ENCODE measurements at places on chromosomes 3 and 15.

- no peak for DNase-seq
These were observed 380.6 kb upstream of the RBMS3 start for GRCh38 chr3:28900301-28900700.

DNA sequence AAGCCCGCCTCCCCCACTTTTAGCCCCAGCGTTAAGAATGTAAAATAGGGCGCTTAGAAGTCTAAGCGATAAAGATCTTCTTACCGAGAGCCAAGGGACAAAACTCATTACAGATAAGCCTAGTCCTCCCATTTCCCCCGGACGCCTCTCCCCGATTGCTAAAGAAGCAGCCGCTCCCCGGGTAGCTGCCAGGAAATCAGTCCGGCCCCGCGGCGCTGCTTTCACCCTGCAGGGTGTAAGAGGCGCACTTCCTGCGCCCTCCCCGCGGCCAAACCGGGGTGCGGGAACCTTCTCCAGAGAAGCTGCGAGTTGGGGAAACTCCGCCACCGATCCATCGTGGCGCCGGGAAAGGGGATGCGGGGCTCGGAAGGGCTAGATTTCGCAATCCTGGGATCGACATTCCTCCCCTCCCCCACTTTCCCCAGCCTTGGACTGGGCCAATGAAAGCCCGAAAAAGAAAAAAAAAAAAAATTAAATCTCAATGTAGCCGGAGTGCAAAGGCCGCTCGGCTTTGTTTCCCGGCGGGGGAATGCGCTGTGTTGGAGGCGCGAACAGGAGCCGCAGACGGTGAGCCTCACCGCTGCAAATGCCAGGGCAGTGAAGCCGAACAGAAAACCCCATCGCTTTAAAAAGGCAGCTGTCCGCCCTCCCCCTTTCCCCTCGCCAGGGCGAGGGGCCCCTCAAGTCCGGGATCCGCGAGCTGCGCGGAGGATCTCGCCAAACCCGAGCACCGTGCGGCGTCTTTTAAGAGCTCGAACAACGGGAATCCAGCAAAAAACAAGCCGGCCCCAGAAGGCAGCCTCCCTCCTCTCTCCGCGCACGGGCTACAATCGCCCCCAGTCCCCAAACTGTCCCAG, 626 bp upstream of the PTPRG start:
- no peak for DNase-seq

DNA sequence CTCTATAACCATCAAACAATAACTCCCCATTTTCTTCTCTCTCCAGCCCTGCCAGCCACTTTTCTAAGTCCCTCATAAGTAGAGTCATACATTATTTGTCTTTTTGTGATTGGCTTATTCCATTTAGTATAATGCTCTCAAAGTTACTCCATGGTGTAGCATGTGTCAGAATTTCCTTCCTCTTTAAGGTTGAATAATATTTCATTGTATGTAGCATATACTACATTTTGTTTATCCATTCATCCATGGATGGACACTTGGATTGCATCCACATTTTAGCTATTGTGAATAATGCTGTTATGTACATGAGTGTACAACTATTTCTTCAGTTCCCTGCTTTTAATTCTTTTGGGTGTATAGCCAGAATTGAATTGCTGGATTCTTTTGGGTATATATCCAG, 138.4 kb downstream of the ATG7 start:
- DNase-seq, result no peak

DNA sequence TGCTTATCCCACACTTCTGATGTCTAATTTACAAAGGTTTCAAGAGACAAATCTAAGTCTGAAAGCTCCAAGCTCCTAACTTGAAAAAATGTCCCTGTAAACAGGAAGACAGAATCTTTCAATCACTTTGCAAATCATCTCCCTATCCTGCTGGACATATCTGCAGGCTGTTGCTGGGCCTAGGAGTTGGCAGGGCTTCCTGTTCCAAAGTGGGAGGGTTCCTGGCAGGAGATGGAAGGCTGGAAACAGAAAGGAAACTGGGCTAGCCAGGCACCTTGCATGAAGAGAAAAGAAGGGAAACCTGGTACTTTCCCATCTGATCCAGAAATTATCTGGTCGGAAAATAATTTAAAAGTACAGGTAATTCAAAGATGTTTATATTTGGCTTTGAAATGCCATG, 227.3 kb upstream of the IL12A start:
- no peak for DNase-seq

DNA sequence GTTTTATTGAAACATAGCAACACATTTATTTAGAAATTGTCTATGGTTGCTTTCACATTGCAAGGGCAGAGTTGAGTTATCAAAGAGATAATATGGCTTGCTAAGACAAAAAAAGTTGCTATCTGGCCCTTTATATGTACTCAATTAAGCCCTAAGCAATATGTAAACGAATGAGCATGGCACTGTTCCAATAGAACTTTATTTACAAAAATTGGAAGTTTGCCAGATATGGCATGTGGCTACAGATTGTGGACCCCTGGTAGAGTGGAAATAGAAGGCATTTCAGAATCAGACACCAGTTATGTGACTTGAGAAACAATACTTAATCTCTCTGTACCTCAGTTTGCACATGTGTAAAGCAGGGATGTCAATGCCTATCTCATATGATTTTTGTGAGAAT, 515.6 kb upstream of the SGO1 start:
- no peak for DNase-seq

GRCh38 chr3:138188013-138188730, 1.1 kb downstream of the ARMC8 start:
- no peak for DNase-seq
